ENCODE measurements at places on chromosomes 5 and 9.

DNA sequence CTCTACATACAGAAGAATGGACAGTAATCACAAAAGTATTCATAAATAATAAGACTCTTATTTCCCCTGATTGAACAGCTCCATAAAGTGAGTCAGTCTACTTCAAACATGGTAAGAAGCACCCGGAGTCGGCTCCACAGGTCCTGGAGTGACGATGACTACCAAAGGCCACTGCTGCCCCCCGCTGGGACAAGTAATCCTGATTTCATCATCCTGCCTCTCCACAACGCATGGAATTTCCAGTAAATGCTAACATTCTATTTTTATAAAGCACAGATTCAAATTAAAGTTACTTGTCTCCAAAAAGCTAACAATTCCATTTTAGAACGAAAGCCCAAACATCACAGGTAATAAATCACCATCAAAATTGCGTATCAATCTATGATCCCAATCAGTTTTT lies 16.2 kb downstream of the ATPSCKMT start:
- DNase-seq = no peak

DNA sequence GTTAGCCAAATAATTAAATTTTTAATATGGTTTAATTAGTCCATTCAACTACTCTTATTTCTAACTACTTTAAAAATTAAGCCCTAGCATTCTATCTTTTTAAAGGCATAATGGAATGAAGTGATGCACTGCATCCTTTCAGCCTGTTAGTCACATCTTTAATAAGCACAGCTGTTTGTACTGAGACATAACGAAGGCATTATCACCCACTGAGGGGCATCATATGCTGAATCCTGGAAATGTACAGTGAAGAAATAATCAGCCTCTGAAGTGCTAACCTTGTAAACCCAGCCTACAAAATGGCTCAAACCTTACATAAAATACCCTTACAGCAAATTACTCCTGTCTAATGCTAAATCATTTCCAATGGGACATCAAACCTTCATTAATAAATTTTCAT lies 33.1 kb downstream of the EPB41L4A start:
- DNase-seq = no peak

GRCh38 chr5:178383919-178384815 lies 151.6 kb upstream of the PHYKPL start:
- DNase-seq = no peak

GRCh38 chr5:159330131-159330800 lies at the start of gene IL12B:
Gene IL12B, minus strand, starts transcription at chr5:159330487. Its CDS starts 3,705 bp downstream, at chr5:159326782.
- no peak for DNase-seq

DNA sequence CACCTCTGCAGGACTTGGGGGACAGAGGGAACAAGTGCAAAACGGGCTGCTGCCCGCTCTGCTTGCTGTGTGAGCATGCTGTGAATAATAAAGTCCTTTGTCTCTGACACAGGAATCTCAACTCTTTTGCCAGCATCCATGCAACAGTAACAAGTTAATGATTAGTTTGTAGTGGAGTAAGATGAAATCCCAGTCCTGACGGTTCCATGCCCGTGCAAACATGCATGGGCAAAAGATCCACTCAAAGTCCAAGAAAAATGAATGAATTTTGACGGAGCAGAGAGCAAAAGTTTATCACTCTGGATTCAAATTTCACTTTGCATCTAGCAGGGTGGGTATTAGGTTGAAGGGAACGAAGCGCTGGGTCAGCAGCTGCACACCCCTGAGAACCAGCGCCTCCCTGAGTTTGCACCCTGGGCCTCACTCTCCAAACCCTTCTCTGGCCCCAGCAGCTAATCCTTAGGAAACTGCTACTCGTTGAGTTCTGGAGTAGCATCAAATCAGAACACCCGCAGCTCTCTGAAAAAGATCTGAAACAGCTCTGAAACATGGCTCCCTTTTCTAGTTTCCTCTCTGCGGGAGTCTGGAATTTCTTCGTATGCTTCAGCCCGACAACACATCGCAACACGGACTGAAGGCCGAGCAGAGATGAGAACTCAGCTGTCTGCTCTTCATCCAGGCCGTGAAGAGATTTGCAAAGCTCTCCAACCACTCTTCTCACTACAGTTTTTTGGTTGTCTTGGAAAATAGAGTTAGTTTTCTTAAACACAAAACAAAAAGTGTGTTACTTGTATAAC lies 45.6 kb upstream of the RUFY1 start:
- DNase-seq = no peak

DNA sequence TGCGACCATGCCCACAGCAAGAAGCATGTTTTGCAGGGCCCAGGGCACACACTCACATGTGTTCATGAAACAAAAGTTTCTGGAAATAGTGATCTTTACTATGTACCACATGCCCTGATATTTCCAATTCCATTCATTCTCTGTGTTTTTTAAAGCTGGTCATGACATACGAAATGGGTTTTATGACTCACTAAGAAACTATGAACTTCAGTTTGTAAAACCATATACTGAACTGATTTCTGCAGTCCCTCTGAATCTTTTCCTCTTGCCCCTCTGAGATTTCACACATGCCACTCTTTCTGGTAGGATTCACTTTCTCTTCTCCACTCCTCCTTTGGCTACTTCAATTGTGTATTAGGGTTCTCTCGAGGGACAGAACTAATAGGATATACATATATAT lies 416.1 kb upstream of the TRPC7 start:
- DNase-seq = no peak

DNA sequence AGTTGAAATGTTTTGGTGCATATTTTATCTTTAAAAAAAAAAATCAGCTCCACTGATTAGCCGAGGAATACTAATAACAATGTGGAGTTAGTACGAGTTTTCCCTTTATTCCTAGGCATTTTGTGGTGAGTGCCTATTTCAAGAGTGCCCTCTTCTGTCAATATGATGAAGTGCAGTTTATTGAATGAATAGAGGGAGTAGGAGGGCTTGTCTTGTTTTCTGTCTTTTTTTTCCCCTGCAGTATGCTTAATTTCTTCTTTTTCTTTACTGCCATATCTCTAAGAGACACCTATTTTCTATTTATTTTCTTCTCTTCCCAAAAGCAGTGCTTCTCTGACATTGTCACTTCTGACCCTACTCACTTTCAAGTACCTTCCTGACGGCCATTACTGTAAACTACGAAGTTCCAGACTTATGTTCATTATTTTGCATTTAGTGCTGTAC lies 169.6 kb upstream of the PITX1 start:
- no peak for DNase-seq

GRCh38 chr9:93093127-93093876 lies 2.7 kb upstream of the CARD19 start:
- DNase-seq = no peak

DNA sequence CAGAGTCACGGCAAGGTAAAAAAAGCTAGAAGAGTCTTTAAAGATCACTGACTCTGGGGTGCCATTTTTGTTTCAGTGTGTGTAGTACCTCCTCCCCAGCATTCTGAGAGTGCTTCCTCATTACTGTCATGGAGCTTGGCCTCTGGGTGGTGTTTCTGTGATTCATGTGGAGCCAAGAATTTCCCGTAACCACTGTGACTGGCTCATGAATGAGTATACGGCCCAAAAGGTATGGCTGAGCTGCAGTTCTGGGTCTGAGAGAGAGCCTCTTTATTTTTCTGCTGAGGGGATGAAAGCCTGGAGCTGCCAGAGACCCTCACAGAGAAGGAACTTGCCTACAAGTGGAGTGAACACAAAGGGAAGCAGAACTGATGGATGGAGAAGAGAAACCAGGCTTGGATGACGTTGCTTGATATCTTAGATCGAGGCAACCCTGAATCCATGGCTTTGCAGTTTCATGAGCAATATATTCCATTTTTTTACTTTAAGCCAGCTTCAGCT lies 85.6 kb downstream of the PTTG1 start:
- no peak for DNase-seq

GRCh38 chr5:171703146-171703545 lies 82.5 kb upstream of the SMIM23 start:
- DNase-seq = no peak

DNA sequence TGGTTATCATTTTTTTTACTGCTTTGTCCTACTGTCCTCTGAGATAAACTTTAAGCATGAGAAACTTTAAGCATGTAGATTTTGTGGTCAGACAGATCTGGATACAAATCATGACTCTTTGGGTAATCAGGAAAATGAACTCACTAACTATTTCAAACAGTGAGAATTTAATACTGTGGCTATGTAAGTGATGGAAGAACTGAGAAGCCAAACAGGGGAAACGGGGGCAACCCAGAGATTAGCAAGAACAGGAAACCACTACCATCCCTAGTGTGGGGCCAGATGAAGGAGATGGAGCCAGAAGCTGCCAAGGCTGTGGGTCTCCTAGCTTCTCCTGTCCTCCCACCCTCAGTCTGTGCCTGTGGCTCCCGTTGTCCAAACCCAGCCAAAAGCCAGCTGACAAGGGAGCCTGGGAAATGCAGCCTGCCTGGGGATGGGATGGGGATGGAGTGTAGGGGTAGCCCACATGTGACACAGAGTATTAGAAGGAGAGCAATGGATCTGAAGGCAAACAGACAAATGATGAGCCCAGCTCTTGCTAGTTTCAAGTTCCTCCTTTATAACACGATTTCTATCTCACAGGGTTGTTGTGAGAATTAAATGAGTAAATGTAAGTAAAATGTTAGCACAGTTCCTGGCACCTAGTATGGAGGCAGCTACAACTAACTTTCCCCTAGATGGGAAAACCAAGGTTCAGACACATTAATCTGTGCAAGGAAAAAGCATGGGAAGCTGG lies 27.7 kb upstream of the CDC23 start:
- no peak for DNase-seq

DNA sequence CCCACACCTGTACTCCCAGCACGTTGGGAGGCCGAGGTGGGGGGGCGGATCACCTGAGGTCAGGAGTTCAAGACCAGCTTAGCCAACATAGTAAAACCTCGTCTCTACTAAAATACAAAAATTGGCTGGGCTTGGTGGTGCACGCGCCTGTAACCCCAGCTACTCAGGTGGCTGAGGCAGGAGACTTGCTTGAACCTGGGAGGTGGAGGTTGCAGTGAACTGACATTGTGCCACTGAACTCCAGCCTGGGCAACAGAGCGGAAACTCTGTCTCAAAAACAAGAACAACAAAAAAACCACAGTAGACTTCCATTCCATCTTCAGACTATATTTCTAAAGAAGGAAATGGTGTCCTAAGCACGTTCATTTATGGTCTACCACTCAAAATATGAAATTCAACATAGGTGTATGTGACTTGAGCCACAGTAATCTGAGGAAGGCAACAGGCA lies 14.2 kb upstream of the SERINC5 start:
- no peak for DNase-seq

- DNase-seq = no peak
Measured at GRCh38 chr5:126849101-126849678, 72.3 kb downstream of the LMNB1 start.

DNA sequence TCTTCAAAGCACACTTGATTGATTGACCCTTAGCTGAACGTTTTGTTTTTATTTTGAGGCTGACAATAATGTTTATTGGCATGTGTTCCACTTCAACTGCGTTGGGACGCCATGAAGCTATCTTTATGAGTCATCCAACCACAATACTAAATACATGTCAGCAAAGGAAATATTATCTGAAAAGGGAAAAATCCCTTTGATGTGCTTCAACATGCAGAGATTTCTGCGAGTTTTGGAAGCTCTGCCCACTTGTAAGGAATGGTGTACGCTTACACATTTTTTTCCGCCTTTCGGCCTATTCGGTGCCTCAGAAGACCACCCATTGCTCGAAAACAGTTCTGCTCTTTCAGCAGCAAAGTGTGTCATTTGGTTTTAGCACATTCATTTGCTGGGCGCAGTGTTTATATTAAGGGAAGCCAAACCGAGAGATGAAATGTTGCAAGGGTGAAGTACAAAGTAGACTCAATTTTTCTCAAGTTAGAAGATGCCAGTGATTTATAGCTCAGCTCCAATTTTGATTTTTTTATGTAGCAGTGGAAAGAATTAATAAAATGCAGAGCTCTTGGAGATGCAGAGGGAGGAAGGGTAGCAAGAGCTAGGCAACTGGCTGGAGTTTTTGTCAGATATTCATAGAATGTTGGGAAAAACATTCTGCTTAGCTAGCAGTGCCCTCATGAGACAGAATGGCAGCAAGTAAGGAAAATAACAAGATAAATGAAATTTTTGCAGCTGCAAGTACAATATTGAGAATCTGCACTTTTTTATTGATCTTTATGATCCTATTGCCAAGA lies 68.9 kb downstream of the PRDM6 start:
- no peak for DNase-seq

Data from NCI-H1048 (cell line).